ENCODE measurements at places on chromosomes 4 and X. TPM values are rescaled to one million over a fixed set of nuclear protein-coding genes. Genes with fewer than 3 reads are reported as not detected.

Gene NOX1
- total RNA-seq: not detected

DNA sequence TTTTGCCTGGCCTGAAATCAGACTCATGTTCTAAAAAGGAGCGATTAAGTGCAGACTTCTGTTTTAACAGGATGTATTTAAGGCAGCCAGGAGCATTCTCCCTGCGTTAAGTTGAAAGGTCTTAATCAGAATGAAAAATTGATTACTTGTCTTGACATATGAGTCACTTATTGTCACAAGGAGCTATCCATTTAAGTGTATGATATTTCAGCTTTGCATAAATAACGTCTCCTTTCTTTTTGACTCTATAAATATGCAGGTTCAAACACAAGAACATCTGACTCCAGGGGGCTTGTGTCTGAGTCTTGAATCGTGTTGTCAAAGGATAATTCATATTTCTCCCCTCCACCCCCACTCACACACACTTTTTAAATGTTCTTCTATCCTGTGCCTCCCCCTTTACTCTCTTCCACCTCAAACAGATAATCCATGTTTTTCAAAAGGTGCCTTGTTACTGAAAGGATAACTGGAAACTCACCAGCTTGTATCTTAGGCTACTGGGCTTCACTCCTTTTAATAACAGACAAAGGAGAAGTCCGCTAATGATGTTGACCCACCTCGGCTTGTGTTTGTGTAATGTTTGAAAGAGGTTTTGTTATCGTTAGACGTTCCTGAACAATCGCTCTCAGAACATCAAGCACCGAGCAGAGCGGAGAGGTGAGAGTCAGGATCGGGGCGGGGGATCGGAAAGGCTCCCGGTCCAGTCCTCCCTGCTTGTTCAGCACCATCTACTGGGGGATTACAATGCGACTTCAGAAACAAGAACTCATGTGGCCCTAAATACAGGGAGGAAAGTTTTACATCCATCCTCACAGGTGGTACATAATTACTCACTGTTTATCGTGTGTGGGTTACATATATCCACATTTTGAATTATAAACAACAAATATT lies 107.5 kb upstream of the RPL34 start:
- no peak for DNase-seq

GRCh38 chr4:106615961-106616360 lies 247.4 kb upstream of the GIMD1 start:
- no peak for DNase-seq

Gene TLL1
- total RNA-seq: not detected

DNA sequence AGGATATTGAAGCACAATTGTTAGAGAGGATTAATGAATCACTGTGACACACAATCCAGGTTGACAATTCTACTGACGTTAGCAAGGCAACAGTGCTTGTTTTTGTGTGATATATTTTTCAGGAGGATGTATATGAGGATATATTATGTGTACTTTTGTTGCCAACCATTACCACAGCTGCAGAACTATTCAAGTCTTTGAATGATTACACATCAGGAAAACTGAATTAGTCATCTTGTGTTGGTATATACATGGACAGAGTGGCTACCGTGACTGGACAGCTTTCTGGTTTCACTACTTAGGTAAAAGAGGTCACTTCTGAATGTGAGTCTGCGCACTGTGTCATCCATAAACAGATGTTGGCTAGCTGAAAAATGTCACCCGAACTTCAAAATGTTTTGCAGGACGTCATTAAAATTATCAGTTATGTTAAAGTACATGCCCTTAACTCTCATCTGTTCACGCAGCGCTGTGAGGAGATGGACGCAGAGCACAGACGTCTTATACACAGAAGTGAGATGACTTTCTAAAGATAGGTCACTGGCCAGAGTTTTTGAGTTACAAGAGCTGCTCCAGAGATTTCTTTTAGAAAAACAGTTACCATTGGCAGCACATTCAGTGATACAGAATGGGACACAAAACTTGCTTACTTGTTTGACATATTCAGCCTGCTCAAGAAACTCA lies 69.0 kb downstream of the MRPL1 start:
- no peak for DNase-seq

- DNase-seq: no peak
Observed at GRCh38 chr4:9942139-9942538, 79.2 kb downstream of the SLC2A9 start.

- peak; percentile 33 for DNase-seq
Observed at GRCh38 chr4:54683616-54684346, 26.0 kb downstream of the KIT start.

Gene UBE2D3
- total RNA-seq: 436 TPM

Gene ARMCX4
- total RNA-seq: 4.9 TPM

GRCh38 chrX:48520976-48521352 lies 644 bp upstream of the EBP start:
- DNase-seq: no peak

Gene GAGE12C
- not detected for total RNA-seq

Gene TMEM47
- total RNA-seq: not detected

Gene ACE2
- total RNA-seq: not detected

GRCh38 chrX:130084631-130085237 lies 25.6 kb downstream of the ELF4 start:
- no peak for DNase-seq

DNA sequence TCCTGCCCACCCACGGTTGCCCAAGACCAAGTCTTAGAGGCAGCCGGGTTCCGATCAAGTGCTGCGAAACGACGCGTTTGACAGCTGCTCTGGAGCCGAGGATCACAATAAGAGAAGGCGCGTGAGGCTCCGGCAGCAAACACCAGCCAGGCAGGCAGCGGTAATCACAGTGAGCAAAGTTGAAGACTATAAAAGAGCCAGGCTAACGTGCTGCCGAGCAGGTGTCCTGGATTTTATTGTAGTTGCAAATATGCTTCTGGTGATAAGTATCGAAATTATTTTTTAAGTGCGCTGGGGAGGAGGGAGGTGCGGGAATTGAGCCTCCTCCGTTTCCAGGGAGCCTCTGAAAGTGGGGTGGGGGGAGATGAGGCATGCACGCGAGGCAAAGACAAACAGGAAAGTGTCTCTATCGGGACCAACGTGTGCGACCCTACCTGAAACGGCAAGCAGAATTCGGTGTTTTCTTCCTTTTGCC lies 590 bp downstream of the GABRA2 start:
- DNase-seq: no peak

Gene SPP1
- total RNA-seq: 7.2 TPM

Gene PPARGC1A
- total RNA-seq: not detected

DNA sequence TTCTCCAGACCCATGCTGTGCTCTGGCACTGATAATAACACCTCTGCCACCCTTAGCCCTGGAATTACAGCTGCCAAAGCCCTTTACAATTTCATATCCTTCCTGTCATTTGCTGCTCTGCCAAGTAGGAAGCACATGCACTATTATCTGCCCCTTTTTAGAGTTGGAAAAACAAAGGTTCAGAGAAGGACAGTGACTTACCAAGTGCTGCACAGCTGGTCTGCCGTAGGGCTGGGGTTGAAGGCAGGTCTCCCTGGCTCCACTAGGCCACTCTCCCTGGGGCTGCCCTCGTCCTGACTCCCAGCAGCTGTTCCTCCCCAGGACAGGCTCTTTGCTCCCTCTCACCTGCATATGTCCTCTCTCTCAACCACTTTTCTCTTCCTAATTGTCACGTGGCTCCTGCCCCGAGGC lies 73.4 kb downstream of the ANAPC4 start:
- no peak for DNase-seq

Gene FAT4
- 0.02 TPM for total RNA-seq

GRCh38 chrX:38879631-38880220 lies 78.5 kb downstream of the MID1IP1 start:
- no peak for DNase-seq

GRCh38 chrX:2793752-2794151 lies 35.0 kb upstream of the GYG2 start:
- DNase-seq: no peak

DNA sequence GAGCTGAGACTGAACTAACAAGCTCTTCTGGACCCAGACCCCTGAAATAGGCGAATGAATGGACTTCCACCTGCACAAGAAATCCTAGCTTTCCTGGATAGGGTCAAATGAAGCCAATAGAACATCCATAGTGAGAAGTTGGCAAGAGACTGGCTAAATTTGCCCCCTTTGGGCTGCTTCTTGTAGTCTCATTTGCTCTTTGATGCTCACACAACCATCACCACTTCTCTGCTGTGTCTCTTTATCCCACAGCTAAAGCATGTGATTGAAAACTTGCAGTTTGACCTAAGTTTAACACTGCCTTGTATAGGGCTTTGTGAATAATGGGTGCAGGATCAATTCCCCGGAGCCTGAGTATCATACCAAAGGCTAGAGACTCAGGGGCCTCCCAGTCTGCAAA lies 38.2 kb downstream of the NLGN3 start:
- DNase-seq: no peak

DNA sequence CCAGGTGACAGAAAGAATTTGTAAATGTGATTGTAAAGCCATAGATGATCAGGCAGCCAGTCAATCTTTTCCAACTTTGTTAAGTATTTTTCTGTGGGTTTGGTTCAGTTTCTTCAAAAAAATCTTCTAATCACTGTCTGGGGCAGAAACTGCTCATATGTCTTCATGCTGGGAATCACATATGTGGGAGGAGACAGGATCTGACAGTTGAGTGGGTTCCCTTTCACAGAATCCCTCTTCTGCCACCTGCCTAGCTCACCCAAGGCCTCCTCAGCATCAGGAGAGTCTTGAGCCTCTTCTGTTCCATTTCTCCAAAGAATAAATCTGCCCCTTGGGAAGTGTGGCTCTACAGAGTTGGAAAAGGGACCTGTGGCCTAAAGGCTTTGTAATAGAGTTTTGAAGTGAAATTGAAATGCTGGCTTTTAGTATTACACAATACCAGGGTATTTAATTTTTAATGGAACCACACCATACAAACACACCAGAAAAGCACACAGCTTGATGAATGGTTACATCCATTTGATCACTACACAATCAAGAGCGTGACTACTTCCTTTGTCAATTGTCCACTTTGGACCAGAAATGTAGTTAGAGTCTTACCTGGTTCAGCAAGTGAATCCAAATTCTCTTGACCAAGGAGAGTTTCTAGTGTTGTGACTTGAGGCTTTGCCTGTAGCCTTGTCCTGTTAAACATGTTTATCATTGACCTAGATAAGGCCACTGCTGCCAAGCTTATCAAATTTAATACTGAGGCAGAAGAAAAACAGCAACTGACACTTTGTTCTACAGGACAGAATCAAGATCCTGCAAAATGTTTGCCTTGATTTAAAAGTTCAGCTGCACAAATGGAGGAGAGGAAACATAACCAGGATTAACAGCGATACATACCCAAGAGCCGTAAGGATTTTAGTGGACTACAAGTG lies 20.4 kb downstream of the MSMO1 start:
- DNase-seq: no peak
